ENCODE measurements at places on chromosomes 2 and 18.

- no peak for DNase-seq
Measured at GRCh38 chr2:37683921-37684780, 12.7 kb upstream of the CDC42EP3 start.

DNA sequence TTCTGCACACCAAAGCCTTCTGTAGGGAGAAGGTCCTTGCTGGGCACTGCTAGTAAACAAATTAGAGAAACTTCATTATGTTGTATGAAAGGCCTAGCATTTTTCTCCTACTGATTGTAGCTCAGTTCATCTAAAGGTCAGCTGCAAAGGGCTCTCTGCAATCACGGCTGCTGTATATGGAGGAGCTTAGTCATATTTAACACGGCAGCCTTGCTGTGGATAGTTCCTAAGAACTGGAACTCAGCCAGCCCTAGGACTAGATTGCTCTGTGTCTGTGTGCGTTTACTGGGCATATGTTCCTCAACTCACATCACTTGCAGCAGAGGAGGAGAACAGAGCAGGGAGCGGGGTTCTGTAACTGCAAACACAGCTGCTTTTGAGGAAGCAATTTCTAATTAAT is 1103.9 kb upstream of the KLHL29 start:
- DNase-seq, result peak; percentile 19

- DNase-seq, result no peak
Measured at GRCh38 chr18:31504455-31505147, 6.6 kb downstream of the DSG2 start.

GRCh38 chr18:78737006-78737915 is 242.4 kb upstream of the SALL3 start:
- DNase-seq, result no peak

DNA sequence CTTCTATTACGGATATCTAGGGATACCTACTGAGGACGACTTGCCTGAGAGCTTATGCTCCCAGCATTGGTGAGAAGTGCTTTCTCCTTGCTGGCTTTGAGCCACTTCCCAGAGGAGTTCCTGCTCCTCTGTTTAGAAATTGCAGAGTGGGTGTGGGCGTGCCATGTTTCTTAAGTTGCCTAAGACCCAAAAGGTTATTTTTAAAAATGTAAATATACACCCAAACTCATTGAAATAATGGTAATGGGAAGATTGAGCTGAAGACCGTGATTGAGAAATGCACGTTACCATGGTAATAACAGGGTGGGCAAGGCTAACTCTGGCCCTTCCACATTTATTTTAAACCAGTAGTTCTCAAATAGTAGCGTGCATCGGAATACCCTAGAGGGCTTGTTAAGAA is 17.2 kb upstream of the TMEM200C start:
- no peak for DNase-seq

DNA sequence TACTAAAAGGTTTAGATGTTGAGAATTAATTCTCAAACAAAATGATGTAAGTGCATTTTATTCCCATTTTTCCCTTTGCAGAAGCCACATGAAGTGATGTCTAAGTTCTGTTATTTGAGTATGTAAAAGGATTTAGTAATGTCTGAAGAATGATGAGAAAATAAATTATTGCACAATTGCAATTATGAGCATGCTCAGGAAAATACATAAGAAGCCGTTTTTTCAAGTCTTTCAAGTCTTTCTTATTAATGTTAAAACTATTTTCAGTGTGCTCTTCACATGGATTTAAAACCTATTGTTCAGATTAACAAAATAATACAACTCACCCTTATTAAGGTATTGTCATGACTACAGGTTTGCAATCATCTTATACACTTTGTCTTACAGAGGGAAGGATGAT is 331.4 kb upstream of the NETO1 start:
- DNase-seq, result no peak

GRCh38 chr2:71790226-71791060 is 337.1 kb downstream of the DYSF start:
- no peak for DNase-seq

DNA sequence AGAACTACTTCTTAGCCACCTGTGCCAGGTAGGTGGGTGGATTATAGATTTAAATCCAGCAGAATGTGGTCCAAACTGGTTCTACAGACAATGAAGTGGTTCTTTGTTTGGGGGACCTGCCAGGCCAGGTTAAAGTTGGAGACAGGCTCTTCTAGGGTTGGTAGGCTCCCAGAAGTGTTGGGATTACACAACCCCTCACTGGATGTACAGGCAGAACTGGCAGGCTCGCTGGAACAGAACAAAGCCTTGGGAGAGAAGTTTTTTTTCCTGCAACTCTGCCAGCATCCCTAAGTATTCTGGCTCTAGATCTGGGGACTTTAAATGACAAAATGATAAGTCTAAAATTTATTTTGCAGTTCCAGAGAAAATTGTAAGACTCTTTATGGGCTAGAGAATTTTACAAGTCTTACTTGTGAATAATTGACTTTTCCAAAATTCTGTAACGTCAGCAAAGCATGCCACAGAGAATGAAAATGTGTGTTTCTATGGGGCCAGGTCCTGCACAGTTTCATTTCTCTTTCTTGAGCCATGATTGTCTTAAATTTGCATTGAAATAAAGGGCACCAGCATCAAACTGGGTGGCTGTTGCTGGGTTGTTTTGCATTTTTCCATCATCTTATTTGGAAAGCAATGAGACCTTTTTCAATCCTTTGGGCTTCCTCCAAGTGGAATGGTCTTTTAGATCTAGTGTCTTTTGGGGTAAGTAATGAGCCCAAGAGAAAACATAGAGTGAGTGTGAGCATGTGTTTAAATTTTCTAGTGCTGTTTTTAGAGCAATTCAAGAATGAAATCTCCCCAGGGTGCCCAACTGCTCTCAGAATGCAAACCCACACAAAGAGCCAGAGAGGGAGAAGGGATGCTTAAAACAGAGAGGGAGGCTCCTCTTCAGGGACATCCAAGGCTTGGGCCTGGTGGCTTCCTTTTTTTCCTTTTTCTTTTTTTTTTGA is 32.4 kb upstream of the ATL2 start:
- DNase-seq, result no peak

Measured in NCI-H1092 (cell line).